ENCODE measurements at places on chromosomes 1 and 21. TPM values are rescaled to one million over a fixed set of nuclear protein-coding genes. Genes with fewer than 3 reads are reported as not detected.

GRCh38 chr1:205484985-205485967, 19.2 kb upstream of the CDK18 start:
- no peaks in the 10 kb centered on the region for H3K36me3 ChIP-seq
- H3K27ac ChIP-seq, result no peak overlapping the region
- no peaks in the 10 kb centered on the region for H3K4me1 ChIP-seq
- peak; percentile 80 for DNase-seq
- H3K4me3 ChIP-seq, result no peak overlapping the region

GRCh38 chr1:208603721-208604120, 359.5 kb upstream of the PLXNA2 start:
- DNase-seq, result no peak
- no peak overlapping the region for H3K27ac ChIP-seq
- H3K36me3 ChIP-seq, result no peaks in the 10 kb centered on the region
- H3K4me3 ChIP-seq, result no peak overlapping the region
- no peaks in the 10 kb centered on the region for H3K4me1 ChIP-seq

- H3K36me3 ChIP-seq, result no peaks in the 10 kb centered on the region
- DNase-seq, result no peak
- H3K4me3 ChIP-seq, result no peak overlapping the region
- H3K27me3 ChIP-seq, result no peaks in the 10 kb centered on the region
- peaks cover 13% of the 10 kb centered on the region for H3K4me1 ChIP-seq
Observed at GRCh38 chr1:32966900-32967299, 2.3 kb upstream of the RNF19B start.

- peak overlapping the region; percentile 97 for H3K27ac ChIP-seq
- no peak overlapping the region for H3K4me3 ChIP-seq
- H3K36me3 ChIP-seq, result peaks cover 45% of the 10 kb centered on the region
- no peak for DNase-seq
- H3K27me3 ChIP-seq, result no peaks in the 10 kb centered on the region
- H3K4me1 ChIP-seq, result peaks cover 27% of the 10 kb centered on the region
Observed at GRCh38 chr1:21260405-21261125, 29.7 kb downstream of the ECE1 start.

DNA sequence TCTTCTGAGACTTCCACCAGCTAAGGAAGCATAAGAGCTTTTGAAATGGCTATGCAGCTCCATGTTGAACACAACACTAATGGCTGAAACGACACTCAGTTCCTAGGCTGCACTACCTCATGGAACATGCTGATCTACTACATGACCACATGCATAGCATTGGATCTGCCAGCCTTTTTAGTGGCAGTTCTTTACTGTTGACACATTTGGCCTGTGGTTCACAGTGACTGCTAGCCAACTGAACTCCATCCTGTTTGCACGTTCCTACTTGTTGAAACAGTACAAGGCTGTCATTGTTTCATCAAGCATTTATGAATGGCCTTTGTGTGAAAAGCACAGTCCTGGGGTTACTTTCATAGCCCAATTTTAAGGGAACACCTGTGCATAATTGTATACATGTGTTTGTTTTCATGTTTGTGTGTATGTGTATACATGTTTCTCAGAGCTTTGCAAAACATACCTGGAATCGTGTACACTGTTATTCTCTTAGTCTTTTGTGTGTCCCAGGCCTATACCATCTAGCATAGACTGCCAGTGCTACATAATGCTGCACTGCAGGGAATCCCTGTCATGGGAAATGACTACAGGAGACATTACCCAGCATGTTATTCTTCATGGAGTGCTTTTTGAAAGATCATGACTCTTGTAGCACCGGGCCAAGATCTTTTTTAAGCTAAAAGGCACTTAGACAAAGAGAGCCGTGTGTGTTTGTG, 179.6 kb upstream of the ESRRG start:
- no peak overlapping the region for H3K27ac ChIP-seq
- no peaks in the 10 kb centered on the region for H3K4me1 ChIP-seq
- no peaks in the 10 kb centered on the region for H3K36me3 ChIP-seq
- no peaks in the 10 kb centered on the region for H3K27me3 ChIP-seq
- H3K4me3 ChIP-seq, result no peak overlapping the region
- DNase-seq, result no peak

DNA sequence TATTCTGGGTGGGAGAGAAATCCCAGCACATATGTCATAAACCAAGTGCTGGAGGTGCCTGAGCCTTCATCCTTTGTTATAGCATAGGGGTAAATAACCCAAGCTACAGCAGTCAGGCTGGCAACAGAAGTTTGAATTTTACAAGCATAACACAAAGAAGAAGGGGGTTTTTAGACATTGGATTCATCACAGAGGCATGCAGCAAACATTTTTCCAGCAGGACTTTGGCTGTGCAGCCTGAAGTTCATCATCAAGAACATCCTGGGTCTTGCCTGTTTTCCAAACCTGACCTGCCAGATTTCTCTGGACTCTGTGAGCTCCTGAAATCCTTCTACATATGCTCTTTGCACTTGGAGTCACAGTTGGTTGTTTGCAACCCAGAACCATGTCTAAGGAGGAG, 16.2 kb downstream of the PTGER3 start:
- H3K4me3 ChIP-seq, result no peak overlapping the region
- no peaks in the 10 kb centered on the region for H3K27me3 ChIP-seq
- no peaks in the 10 kb centered on the region for H3K4me1 ChIP-seq
- no peak overlapping the region for H3K27ac ChIP-seq

Gene FAM163A
- 0.34 TPM for total RNA-seq

DNA sequence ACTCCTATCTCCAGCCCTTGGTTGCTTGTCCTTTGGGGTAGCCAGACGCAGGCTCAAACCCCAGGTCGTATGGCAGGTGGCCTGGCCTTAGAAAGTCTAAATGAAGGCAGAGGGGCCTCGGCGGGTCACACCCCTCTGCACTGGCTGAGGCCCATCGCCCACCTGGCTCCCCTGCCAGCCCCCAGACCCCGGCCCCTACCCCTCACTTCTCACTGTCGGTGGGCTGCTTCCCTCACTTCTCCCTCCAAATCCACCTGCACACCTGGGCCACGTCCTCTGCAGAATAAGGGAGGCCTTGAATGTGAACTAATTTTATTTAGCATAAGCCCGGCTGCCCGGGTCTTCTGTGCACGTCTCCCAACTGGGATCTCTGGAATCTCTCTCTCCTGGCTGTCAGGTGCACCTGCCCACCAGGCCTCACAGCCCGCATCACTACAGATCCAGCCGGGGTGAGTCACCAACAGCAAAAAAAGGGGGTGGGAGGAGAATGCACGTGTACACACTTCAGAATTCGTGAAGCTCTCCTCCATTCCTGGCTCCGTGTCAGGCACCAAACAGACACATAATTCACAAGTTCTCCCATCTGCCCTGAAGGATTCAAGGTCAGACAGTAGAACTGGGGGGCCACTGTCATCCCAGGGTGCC, 107.5 kb upstream of the SIM2 start:
- H3K27ac ChIP-seq, result no peak overlapping the region
- DNase-seq, result no peak
- H3K27me3 ChIP-seq, result no peaks in the 10 kb centered on the region
- no peaks in the 10 kb centered on the region for H3K4me1 ChIP-seq
- H3K36me3 ChIP-seq, result no peaks in the 10 kb centered on the region

DNA sequence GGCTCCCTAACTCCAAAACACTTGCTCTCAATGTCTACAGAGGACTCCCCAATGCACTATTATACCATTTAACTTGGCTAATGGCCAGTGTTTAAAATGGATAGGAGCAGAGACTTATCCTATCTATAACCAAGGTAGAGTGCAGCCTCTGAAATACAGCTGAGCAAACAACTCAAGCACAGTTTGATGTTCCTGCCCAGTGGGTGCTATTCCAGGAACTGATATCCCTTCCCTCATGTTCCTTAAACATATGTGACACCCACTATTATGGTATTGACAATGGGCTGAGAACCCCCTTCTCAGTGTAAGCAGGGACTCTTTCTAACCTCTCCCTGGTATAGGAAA, 51.7 kb downstream of the SH3GLB1 start:
- H3K4me3 ChIP-seq, result no peak overlapping the region
- H3K4me1 ChIP-seq, result no peaks in the 10 kb centered on the region
- no peak for DNase-seq
- no peaks in the 10 kb centered on the region for H3K36me3 ChIP-seq
- no peaks in the 10 kb centered on the region for H3K27me3 ChIP-seq

- peak; percentile 79 for DNase-seq
- H3K36me3 ChIP-seq, result no peaks in the 10 kb centered on the region
- H3K4me3 ChIP-seq, result no peak overlapping the region
- no peaks in the 10 kb centered on the region for H3K4me1 ChIP-seq
Observed at GRCh38 chr1:6127587-6128163, 52.4 kb downstream of the CHD5 start.

Gene PLD5
- total RNA-seq, result 7.8 TPM

Gene PLA2G2D
- not detected for total RNA-seq

DNA sequence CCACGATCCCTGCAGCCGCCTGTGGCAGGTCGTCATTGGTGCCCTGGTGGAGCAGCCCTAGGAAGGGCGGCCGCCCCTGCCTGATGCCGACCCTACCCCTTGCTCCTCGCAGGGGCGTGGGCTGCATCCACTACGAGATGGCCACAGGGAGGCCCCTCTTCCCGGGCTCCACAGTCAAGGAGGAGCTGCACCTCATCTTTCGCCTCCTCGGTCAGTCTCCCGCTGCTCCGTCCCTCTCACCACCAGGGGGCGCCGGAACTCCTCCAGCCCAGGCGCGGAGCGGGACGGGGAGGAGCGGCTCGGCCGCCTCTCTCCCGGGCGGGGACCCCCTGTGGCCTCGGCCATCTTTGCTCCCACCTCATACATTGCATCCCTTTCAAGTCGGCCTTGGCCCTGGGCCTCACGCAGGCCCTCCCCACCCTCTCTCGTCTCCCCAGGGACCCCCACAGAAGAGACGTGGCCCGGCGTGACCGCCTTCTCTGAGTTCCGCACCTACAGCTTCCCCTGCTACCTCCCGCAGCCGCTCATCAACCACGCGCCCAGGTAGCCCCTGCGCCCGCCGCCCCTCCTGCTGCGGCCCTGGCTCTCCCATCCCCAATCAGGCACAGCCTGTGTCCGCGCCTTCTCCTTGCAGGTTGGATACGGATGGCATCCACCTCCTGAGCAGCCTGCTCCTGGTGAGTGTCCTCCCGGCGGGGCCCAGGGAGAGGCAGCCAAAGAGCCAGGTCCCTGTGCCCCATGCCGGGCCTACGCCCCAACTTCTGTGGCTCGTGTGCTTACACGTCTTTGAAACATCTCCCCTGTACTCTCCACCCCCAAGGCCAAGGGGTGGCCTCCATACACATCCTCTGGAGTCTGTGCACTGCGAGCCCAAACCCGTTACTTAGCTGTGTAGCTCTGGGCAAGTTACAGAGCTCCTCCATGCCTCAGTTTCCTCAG, 24.7 kb downstream of the CDK18 start:
- no peak overlapping the region for H3K4me3 ChIP-seq
- H3K36me3 ChIP-seq, result no peaks in the 10 kb centered on the region
- no peaks in the 10 kb centered on the region for H3K27me3 ChIP-seq

Gene CHML
- 5.4 TPM for total RNA-seq

Gene ZBTB40
- 26.8 TPM for total RNA-seq

- H3K4me3 ChIP-seq, result peak overlapping the region; percentile 89
- H3K4me1 ChIP-seq, result peaks cover 52% of the 10 kb centered on the region
- H3K36me3 ChIP-seq, result no peaks in the 10 kb centered on the region
- peak; percentile 57 for DNase-seq
Observed at GRCh38 chr1:113929750-113930498, 800 bp downstream of the HIPK1 start.

Gene IL19
- not detected for total RNA-seq

DNA sequence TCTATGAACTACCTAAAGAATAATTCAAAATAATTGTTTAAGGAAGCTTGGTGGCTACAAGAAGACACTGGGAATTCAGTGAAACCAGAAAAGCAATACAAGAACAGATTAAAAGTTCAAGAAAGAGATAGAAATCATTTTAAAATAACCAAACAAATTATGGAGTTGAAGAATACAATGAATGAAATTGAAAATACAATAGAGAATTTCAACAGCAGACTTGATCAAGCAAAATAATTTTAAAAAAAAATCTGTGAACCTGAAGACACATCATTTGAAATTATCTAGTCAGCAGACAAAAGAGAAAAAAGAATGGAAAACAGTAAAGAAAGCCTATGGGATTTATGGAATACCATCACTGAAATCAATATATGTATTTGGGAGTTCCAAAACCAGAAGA, 31.2 kb upstream of the WNT2B start:
- H3K4me1 ChIP-seq, result no peaks in the 10 kb centered on the region
- H3K36me3 ChIP-seq, result no peaks in the 10 kb centered on the region
- no peak for DNase-seq

Gene CSDE1
- 468 TPM for total RNA-seq

Gene C4BPB
- 0.22 TPM for total RNA-seq

Measured in adrenal gland (tissue), 19 donors.